H7 (cell line): ENCODE measurements at places on chromosomes 2 and 18. TPM values are rescaled to one million over a fixed set of nuclear protein-coding genes. Genes with fewer than 3 reads are reported as not detected.

The HK2 gene
- total RNA-seq, result 10.7 and 16.2 TPM in 2 replicates

The HAAO gene
- 5.9 and 6.5 TPM in 2 replicates for total RNA-seq

The NLRC4 gene
- total RNA-seq, result 0.10 TPM in 1 of 2 replicates, not detected in the other

The DPP4 gene
- 1.6 and 4.3 TPM in 2 replicates for total RNA-seq

The TRIM43B gene
- not detected in 2 replicates for total RNA-seq

The ANKRD23 gene
- 2.5 and 4.4 TPM in 2 replicates for total RNA-seq

The TSHZ1 gene
- total RNA-seq, result 4.6 and 8.2 TPM in 2 replicates

The PER2 gene
- total RNA-seq, result 3.6 and 4.8 TPM in 2 replicates

The TLX2 gene
- total RNA-seq, result not detected in 2 replicates

The PNKD gene
- 46.5 and 61.3 TPM in 2 replicates for total RNA-seq

The REG3A gene
- total RNA-seq, result not detected in 2 replicates

The PSTPIP2 gene
- 0.42 and 0.74 TPM in 2 replicates for total RNA-seq

The ARHGEF33 gene
- total RNA-seq, result not detected in 2 replicates

The AQP12B gene
- not detected in 2 replicates for total RNA-seq

The GALNT3 gene
- 8.0 and 17.1 TPM in 2 replicates for total RNA-seq

The NETO1 gene
- 9.9 and 15.9 TPM in 2 replicates for total RNA-seq

- DNase-seq, result no peak
Measured at GRCh38 chr2:130981667-130982066, 111.6 kb downstream of the FAM168B start.

GRCh38 chr2:207505728-207506127, 24.0 kb upstream of the CREB1 start:
- peak; percentile 35 for DNase-seq

DNA sequence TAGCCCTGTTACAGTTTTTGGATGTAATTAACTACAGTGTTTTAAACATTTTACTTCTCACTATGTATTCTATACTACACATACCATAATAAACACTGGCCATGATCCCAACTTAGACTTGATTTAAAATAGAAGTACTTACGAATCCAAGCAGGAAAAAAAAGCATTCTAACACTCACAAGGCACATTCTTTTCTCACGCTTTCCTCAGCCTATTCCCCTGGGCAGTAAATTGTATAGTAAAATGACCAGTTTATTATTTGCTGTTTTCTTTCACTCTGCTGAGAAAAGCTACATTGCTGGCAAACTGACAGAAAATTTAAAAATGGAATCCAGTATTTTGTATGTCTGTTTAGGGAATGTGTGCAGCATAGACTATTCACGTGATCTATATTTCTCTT, 2.8 kb upstream of the TANC1 start:
- DNase-seq, result no peak

- DNase-seq, result peak; percentile 18
Measured at GRCh38 chr2:113164215-113164929, 9.4 kb upstream of the PSD4 start.

- DNase-seq, result no peak
Measured at GRCh38 chr2:230906471-230907230, 18.4 kb downstream of the GPR55 start.

DNA sequence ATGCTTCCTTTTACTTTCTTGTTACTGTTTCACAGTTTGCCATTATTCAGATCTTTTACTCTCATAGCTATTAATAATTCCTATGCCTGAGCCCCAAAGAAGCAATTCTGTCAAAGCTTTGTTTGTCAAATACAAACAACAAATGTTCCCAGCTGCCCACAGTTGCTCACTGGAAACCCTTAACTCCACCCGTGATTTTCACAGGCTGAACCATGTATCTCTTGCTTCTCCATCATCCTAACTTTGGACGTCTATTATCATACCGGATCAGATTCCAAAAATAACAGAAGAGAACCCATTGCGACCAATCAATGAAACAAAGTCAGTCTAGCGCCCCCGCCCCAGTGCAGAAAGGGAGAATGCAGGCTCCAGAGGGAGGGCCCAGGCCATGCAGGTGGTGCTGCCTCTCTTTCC, 24.2 kb downstream of the COLEC12 start:
- peak; percentile 54 for DNase-seq

GRCh38 chr2:26577442-26578112, 63.6 kb downstream of the CIB4 start:
- DNase-seq, result peak; percentile 94

DNA sequence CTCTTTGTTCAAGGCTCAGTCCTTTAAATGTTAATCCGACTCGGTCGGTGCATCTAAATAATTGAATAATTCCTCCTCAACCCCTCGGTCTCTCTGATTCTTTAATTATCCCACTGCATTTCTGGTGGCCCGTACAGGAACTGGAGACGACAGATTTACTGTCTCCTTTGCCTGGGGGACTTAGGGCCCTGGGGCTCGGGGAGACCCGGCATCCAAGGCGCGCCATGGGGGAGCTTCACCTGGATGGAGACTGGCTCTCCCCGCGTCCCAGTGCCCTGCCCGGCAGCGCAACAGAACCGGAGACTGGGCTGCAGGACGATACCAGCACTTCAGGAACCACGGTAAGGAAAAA, 47.7 kb upstream of the SELENOI start:
- peak; percentile 66 for DNase-seq

DNA sequence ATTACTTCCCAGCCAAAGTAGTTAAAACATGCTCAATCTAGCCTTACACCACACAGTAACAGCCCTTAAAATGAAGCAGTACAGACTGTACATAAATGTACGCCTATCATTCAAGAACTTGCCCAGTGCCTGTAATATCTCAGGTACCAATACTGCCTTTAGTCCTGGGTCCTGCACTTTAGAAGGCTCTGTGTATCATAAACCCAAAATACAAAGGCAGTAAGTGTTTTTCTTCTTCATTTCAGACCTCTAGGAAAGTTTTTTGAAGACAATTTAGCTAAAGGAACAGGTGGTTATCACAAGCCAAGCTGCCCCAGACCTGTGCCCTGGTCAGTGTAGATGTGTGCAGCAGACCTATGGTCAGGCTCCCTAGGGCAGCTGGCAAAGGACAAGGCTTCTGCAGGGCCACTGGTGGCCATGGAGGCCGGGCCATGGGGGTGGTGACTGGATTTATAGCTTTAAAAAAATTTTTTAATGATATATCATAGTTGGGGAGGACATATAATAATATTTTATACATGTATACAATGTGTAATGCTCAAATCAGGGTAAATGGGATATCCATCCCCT, 18.8 kb downstream of the LPIN2 start:
- DNase-seq, result no peak

GRCh38 chr2:200298816-200299215, 7.7 kb upstream of the SPATS2L start:
- no peak for DNase-seq

- DNase-seq, result no peak
Measured at GRCh38 chr2:59204040-59204439, 962.9 kb upstream of the FANCL start.

- DNase-seq, result no peak
Measured at GRCh38 chr18:7158216-7158615, 40.6 kb upstream of the LAMA1 start.

DNA sequence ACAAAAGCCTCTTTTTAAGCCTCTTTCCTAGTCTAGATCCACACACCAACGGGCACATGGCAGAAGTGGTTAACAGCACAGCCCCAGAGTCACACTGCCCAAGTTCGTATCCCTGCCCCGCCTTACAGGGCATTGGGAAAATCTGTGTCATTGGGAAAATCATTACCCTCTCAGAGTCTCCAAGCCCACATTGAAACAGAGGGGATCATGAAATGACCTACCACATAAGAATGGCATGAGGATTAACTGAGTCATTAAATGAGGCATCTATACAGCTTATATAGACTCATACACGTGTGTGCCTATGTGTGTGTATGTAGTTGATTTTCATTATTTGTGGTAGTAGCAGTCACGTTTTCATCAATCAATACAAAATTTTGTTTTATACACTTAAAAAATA, 469.0 kb upstream of the POU3F3 start:
- no peak for DNase-seq

DNA sequence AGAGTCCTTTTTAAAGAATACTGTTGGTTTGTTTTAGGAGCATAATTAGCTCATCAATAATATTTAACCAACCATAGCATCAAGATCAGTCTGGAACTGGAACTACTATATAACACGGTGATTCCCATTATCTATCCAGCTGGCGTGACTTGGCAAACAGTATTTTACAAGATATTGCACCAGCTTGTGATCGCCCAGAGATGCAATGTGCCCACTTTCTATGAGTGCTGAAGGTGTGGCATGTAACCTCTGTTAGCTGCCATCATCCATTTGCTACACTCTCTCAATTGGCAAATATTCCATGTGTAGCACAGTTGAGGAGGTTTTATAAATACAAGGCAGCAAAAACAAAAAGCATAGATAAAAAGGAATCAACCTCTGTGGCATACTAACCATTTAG, 64.9 kb downstream of the FIGN start:
- DNase-seq, result no peak

DNA sequence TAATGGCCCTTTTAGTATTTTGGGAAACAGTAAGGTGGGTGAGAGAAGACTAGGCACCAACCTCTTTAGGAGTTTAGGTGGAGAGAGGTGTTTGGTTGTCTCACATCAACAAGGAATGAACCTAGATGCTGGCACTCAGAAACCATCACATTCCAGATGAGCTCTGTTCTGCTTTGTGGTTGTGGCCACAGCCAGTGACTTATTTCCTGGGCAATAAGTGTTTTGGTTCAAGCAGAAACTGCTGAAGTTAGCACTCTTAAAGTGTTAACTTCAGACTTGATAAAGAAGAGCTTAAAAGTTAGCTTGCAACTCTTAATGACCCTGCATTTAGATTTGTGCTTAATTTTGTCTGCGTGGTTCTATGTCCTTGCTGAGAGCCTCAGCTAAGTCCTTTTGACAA, 929.2 kb downstream of the SLC4A3 start:
- DNase-seq, result no peak

DNA sequence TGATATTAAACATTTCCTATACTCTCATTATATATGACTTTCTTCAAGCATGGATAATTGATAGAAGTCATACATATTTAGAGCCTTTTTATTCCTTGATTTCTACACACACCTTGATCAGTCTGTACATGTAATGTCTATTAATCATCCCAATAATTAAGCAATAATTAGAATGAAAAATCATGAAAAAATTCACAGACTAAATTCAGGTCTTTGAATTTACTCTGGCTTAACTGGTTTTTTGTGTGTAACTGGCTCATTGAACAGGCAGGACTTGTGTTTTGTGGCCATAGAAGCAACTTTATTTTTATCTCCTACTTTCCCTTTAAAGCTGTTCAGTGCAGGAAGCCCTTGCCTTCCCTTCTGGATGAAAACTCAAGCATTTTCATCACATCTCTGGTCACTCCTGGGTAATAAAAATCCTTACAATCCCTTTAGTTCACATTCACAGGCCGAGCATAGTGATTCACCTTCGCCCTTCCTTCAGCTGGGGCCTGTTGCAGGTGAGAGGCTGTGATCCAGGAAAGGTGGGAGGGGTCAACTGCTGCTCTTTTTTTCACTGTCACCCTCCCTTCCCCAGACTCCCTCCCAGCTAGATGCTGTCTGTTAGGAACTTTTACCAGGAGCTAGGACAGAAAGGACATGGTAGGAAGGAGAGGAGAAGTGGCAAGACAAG, 58.0 kb upstream of the ITSN2 start:
- DNase-seq, result peak; percentile 60

DNA sequence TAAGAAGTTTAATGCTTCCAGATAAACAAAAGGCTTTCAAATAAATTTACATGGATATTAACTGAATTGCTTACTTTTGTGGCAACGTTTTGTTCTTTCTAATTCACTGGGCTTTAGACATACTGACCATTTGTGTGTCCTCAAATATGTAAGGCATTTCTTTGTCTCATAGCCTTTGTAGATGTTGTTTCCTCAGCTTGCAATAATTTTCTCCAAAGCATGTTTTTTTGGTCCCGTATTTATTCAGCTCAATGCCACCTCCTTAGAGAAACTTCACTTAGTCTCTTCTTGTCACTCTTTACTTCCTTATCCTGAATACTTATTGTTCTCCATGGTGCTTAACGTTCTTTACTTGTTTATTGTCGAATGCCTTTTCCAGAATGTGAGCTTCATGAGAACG, 98.5 kb downstream of the NUP35 start:
- DNase-seq, result no peak

DNA sequence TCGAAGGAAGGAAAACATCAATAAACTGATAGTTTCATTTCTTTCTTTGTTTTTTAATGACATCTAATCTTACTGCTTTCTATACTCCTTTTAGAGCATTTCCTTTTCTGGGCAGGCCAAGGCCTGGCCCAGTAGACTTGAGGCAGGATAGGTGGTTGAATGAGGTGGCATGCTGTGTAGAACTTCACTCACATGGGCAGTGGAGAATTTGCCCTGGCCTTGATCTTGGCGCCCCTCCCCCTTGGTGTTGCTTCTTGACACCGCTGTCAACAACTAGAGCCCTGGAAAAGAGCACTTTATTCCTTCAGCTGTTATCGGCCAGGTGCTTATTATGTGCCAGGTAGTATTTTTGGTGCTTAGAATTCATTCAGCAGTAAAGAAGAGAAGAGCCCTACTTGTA, 37.4 kb downstream of the XRCC5 start:
- DNase-seq, result peak; percentile 8
